ENCODE measurements at places on chromosomes 12 and 14.

- DNase-seq = no peak
These were observed 35.4 kb downstream of the MEG3 start for GRCh38 chr14:100861188-100861936.

GRCh38 chr14:90758959-90759358 lies 57.3 kb downstream of the TTC7B start:
- DNase-seq = no peak

DNA sequence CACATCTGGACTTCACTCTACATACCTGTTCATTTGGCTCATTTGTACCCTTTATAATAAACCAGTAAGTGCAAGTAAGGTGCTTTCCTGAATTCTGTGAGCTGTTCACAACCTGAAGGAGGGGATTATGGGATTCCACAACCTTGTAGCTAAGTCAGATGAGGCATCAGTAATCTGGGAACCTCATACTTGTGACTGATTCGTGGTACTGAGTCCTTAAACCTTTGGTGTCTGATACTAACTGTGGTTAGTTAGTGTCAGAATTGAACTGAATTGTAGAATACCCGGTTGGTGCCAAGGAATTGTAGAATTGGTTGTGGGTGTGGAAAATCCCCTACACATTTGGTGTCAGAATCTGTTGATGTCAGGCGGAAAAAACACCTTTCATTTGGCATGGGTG lies 83.4 kb downstream of the TMX1 start:
- no peak for DNase-seq

GRCh38 chr12:1504304-1504894 lies 90.0 kb downstream of the FBXL14 start:
- DNase-seq = no peak

GRCh38 chr12:29316752-29317151 lies 64.2 kb downstream of the ERGIC2 start:
- no peak for DNase-seq

DNA sequence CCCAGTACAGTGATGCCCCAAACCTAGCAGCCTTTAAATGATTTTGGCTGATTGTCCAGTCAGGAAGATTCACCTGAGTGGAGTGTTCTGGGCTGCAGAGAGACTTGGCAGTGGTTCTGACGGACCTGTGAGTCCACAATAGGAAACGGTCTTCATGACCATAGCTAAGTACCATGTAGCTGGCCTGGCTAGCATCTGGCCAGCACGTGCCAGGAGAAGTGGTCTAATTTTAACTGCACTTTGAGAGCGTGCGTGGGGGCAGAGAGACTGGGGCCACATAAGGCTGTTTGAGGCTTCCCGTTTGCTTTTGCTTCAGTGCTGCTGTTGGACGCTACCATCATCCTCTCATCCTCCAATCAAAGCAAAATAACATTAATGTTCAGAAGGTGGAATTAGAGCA lies 54.7 kb downstream of the PPM1A start:
- DNase-seq = no peak

- no peak for DNase-seq
These were observed 43.1 kb upstream of the PSMC1 start for GRCh38 chr14:90213099-90213748.

GRCh38 chr12:54126696-54127537 lies 61.9 kb downstream of the SMUG1 start:
- DNase-seq = no peak

GRCh38 chr12:45726603-45727300 lies 2.8 kb upstream of the ARID2 start:
- DNase-seq = no peak

- DNase-seq = no peak
These were observed 49.6 kb upstream of the RASSF3 start for GRCh38 chr12:64560396-64561301.

DNA sequence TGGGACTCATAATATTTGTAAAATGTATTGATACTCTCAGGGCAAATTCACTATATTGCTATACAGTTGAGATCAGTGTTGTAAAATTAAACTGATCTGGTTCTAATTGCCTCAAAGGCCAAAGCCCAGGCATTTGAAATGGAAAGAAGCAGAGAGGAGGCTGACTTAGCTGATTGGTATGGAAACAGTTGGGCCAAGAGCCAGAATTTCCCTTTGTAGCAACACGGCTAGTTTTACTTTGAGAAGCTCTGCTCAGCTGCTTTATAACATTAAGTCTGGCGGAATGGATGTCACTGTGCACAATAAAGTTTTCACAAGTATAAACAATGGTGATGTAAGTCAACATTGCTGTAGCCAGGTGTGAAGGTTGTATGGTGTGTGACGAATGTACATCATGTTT lies 186.4 kb downstream of the MSRB3 start:
- DNase-seq = no peak

DNA sequence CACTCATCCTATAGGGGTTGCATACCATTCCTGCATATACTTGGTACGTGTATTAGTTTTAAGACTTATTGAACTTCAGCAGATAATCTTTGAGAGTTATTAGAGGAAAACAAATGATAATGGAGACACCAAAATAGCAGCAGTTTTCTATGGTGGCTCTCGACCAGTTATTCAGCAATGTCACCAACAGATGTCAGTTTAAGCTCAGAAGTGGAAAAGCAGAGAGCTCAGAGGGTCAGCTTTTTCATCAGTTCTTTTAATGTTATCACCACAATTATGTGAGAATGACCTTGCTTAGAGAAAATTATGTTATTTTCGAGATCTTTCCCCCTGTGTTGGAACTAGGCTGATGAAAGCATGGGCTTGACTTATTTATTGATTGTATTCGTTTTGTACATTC lies 32.0 kb downstream of the PTPN11 start:
- DNase-seq = no peak

GRCh38 chr12:11674894-11675390 lies 25.5 kb downstream of the ETV6 start:
- DNase-seq = no peak

GRCh38 chr14:101201535-101202151 lies 298.1 kb upstream of the RTL1 start:
- no peak for DNase-seq

- DNase-seq = no peak
These were observed 26.5 kb downstream of the MAX start for GRCh38 chr14:65075628-65076325.

- DNase-seq = no peak
These were observed 439.4 kb downstream of the PDZRN4 start for GRCh38 chr12:41627476-41627875.

GRCh38 chr12:28780096-28780495 lies 369.0 kb upstream of the FAR2 start:
- DNase-seq = no peak

- DNase-seq = no peak
These were observed 29.2 kb downstream of the ZC3H14 start for GRCh38 chr14:88592031-88592430.

- DNase-seq = no peak
These were observed 6.1 kb downstream of the CHD8 start for GRCh38 chr14:21449899-21450216.

DNA sequence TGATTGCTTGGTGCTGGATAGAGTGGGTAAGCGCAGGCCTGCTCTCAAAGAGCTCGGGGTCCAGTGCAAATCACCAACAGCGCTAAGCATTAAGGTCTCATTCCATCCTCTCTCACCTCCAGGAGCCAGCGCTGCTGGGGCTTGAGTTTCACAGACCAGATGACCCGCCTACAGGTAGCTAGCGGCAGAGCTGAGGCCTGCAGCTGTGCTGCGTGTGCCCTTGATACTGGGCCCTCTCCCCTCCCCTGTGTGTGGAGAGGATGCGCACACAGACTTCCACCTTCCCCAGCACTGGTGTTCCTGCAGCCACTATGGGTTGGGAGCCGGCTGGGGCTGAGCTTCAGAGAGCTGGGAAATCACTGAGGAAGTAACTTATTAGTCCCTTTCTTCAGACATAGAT lies 149.9 kb downstream of the CALM1 start:
- no peak for DNase-seq

DNA sequence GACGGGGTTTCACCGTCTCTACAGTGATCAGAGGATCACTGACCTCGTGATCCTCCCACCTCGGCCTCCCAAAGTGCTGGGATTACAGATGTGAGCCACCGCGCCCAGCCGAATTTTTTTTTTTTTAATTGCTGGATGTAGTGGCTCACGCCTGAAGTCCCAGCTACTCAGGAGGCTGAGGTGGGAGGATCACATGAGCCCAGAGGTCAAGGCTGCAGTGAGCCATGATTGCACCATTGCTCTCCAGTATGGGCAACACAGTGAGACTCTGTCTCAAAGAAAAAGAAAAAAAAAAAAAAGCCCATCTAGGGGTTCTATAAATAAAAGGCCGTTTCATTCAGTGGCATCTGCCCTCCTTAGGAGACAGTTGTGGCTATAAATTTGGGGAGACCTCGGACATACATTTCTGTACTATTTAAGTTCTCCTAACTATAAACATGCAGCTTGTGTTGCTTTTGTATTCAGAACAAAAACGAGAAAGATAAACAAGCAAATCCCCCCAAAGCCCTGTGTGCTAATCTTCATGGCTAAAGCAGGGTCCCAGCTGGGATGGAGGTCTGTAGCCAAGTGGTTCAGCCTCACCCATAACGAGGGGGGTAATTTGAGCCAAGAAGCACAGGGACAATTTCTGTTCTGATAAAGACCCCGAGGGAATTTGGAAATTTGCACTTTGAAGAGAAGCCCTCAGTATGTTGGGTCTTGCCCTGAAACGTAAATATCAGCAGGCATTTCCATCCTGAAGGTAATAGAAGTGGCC lies 35.0 kb upstream of the BCL7A start:
- DNase-seq = no peak

GRCh38 chr12:115010324-115010995 lies 326.5 kb upstream of the TBX3 start:
- no peak for DNase-seq

DNA sequence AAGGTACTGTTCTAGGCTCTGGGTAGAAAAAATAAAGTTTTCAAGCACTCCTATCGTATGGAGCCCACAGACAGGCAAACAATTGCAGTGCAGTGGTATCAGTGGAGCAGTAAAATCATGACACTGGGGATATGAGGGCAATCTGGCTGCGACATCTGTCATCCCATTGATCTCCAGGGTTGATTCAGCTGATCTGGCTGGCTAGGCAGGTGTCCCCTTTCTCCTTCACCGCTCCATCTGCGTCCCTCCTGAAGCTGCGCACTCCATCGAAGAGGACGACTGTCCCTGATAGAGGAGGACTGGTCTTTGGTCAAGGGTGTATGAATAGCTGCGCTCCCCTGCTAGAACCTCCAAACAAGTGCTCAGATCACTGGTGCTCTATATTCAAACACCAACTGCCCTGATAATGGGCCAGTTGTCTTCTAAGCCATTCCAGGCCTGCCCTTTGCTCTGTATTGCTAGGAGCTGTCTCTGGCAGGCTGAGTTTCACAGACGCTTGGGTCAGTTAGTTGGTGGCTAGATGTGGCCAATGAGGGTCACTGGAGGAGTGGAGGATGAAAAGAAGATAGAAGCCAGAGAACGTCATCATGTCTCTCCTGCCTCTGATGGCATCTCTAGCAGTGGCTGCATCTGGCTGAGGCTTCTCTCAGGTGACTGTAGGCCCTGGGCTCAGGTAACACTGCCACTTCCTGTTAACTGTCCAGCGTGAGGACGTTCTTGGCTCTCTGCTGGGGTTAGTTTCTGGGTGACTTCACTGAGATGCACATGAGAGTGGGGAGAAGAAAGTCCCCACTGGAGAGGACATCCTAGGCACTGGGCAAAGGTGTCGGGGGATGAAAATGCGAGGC lies 205.0 kb upstream of the FOXN3 start:
- no peak for DNase-seq

- no peak for DNase-seq
These were observed 11.1 kb upstream of the RERGL start for GRCh38 chr12:18101043-18101442.

DNA sequence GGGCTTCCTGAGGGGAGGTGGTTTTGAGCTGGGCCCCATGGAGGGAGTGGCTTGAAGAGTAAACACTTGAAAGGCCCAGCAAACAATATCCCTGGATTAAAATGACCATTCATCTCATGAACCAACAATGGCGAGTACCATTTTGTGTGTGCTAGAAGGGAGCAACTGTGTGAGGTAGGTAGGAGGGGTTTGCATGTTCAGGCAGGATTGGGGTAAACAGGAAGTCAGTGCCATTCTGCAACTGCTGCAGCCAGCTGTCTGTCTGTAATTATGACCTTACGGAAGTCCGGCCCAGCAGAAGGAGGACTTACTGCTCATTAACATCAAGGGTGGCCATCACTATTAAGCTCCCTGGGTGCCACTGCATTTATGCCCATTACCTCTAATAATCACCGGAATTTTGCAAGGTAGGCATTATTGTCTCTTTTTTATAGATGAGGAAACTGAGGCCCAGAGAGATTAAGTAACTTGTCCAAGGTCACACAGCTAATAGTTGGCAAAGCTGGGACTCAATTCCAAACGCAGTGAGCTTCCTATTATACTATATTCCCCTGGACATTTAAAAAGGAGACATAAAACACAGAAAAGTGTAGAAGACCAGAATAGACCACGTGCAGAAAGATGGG lies 16.6 kb upstream of the IFI27L2 start:
- no peak for DNase-seq

GRCh38 chr12:46660276-46660675 lies 165.5 kb downstream of the SLC38A4 start:
- DNase-seq = no peak

- no peak for DNase-seq
These were observed 251.6 kb downstream of the SLC15A4 start for GRCh38 chr12:128571906-128572810.

- no peak for DNase-seq
These were observed 1.8 kb upstream of the GMFB start for GRCh38 chr14:54490445-54491175.

DNA sequence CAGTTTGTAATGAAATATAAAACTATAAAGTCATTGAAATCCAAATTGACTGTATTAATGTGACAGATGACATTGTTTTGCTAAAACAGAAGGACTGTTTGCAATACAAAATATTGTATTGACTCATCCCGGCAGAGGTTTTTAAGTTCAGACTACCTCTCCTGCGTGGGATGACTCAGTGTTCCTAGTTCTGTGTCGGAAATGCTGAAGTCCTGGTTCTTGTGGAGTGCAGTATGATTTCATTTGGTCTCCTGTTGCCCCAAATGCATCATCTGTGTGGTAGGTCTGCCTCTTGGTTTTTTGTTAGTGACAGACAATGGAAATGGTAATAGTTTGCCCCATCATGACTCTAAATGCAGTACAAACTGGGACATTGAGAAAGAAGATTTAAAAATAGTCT lies 27.8 kb downstream of the PELI2 start:
- no peak for DNase-seq
